ENCODE measurements at places on chromosomes 16 and 17. TPM values are rescaled to one million over a fixed set of nuclear protein-coding genes. Genes with fewer than 3 reads are reported as not detected.

DNA sequence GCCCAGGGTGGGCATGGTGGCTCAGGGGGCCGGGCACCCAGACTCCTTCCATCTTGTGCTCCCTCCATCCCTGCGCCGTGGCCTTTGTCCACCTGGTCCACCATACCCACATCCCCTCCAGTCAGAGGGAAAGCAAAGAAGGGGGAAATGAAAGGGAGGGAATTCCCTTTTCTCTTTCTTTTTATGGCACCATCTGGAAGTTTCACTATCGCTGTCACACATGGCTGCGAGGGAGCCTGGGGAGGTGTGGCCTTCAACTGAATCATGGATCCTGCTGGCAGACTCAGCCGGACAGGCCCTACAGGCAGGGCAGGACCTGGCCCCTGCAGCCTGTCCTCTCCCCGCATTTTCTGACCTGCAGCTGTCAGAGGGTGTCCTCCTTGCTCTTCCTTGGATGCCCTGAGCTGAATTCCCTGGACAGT, 6.2 kb downstream of the SLC12A3 start:
- H3K4me1 ChIP-seq = no peaks in the 10 kb centered on the region
- no peaks in the 10 kb centered on the region for H3K27me3 ChIP-seq
- no peak overlapping the region for H3K27ac ChIP-seq
- no peaks in the 10 kb centered on the region for H3K36me3 ChIP-seq

DNA sequence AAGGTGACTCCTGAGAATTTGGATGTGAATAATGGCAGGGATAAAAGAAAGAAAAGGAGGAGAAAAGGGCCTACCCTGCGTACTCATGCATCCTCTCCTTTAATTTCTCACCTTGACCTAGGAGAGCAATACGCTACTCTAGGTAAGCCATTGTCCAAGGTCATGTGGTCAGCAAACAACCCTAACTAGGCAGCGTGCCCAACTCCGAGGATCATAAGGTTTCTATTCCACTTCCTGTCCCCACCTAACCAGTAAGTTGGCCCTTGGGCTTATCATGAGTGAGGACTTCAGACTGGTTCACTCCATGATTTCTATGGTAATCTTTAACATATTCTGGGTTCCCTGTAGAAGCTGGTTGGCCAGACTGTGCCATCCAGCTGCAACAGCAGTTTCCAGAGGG, 315.1 kb upstream of the CCL2 start:
- no peaks in the 10 kb centered on the region for H3K4me1 ChIP-seq
- no peak for DNase-seq
- no peaks in the 10 kb centered on the region for H3K36me3 ChIP-seq
- no peak overlapping the region for H3K27ac ChIP-seq
- no peak overlapping the region for H3K4me3 ChIP-seq

DNA sequence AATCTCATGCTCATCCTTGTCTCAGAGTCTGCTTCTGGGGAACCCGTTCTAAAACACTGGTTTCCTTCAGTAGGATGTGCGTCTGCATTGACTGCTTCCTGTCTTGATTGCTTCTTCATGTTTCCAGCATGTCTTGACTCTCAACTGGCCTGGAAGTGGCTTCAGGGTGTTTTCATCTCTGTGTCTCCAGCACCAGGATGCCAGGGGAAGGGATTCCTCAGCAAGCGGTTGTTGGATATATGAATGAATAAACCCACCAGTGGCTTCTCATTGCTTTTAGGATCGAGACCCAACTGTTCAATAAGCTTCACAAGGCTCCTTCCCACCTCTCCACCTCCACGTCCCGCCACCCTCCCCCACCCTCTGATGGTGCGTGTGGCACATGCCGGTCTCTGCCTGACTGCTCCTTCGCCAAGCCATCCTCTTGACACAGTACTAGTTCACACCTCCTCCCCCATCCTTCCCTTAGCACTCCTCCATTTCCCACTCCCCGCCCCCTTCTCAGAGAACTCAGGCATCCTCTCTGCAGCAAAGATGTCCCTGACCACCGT, 14.1 kb upstream of the TNS4 start:
- no peaks in the 10 kb centered on the region for H3K36me3 ChIP-seq
- H3K27ac ChIP-seq = no peak overlapping the region
- peak; percentile 24 for DNase-seq
- H3K27me3 ChIP-seq = no peaks in the 10 kb centered on the region
- peaks cover 46% of the 10 kb centered on the region for H3K4me1 ChIP-seq
- no peak overlapping the region for H3K4me3 ChIP-seq

DNA sequence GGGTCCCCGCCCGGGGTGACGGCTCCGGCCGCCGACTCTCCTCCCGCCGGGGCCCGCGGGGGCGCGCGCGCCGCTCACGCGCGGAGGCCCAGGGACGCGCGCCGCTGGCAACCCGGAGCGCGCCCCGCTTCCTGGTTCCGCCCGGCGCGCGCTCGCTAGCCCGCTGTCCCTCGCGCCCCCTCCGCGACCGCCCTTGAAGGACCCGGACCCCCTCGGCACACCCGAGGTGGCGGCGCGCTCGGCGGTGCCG, at the start of gene STAT5B:
STAT5B (minus strand) TSS at position 33 of the 250 bp plus-strand sequence. CDS start 44,264 bp downstream, outside the sequence.
- H3K27ac ChIP-seq = peak within 1 kb of the TSS; percentile 93
- H3K4me1 ChIP-seq = peaks cover 3% of the 10 kb centered on the region
- no peaks in the 10 kb centered on the region for H3K36me3 ChIP-seq
- peak within 1 kb of the TSS; percentile 84 for H3K4me3 ChIP-seq
- peak; percentile 74 for DNase-seq

HS3ST2 gene
- total RNA-seq = 8.6 TPM

P2RX1 gene
- 3.9 TPM for total RNA-seq

DNAJC7 gene
- total RNA-seq = 62.1 TPM
